ENCODE measurements at places on chromosomes 5 and 9. TPM values are rescaled to one million over a fixed set of nuclear protein-coding genes. Genes with fewer than 3 reads are reported as not detected.

The HTR1A gene
- total RNA-seq = not detected

The MACIR gene
- total RNA-seq = 28.1 TPM

The STPG3 gene
- not detected for total RNA-seq

The PFN3 gene
- total RNA-seq = not detected

The KYAT1 gene
- 13.4 TPM for total RNA-seq

The COMMD10 gene
- 44.0 TPM for total RNA-seq

The SLC6A7 gene
- total RNA-seq = not detected

The GRM6 gene
- total RNA-seq = not detected

The MARCHF11 gene
- total RNA-seq = not detected

The CAVIN4 gene
- 1.6 TPM for total RNA-seq

The C1QTNF3 gene
- 1.4 TPM for total RNA-seq

The IL5 gene
- not detected for total RNA-seq

The SIT1 gene
- total RNA-seq = not detected

The SLC31A2 gene
- 15.4 TPM for total RNA-seq

The FOXD4L4 gene
- total RNA-seq = 0.22 TPM

The MYMK gene
- not detected for total RNA-seq

The OR1Q1 gene
- not detected for total RNA-seq

The KIAA1191 gene
- total RNA-seq = 68.2 TPM

The CTXN3 gene
- not detected for total RNA-seq

The ZNF454 gene
- total RNA-seq = 1.7 TPM

The PCDHA11 gene
- 0.22 TPM for total RNA-seq

The GFI1B gene
- not detected for total RNA-seq

The G3BP1 gene
- total RNA-seq = 307 TPM

The FBN2 gene
- total RNA-seq = 95.7 TPM

The ORM2 gene
- total RNA-seq = not detected

The F12 gene
- 0.50 TPM for total RNA-seq

The OR1J2 gene
- total RNA-seq = not detected

The FBP1 gene
- total RNA-seq = not detected

The ARL14EPL gene
- total RNA-seq = 0.89 TPM

The TOR4A gene
- total RNA-seq = 38.7 TPM

The PRELID1 gene
- 168 TPM for total RNA-seq

The TXNDC8 gene
- not detected for total RNA-seq

The LCN15 gene
- total RNA-seq = not detected

The GZMA gene
- not detected for total RNA-seq

The SYNPO gene
- 0.50 TPM for total RNA-seq

The CDKN2B-AS1 gene
- total RNA-seq = 4.1 TPM

The CHMP5 gene
- 130 TPM for total RNA-seq

The SERF1A gene
- 5.9 TPM for total RNA-seq

The INSL4 gene
- not detected for total RNA-seq

The ANKRD18A gene
- total RNA-seq = not detected

The HRH2 gene
- total RNA-seq = not detected

The OLFML2A gene
- 39.5 TPM for total RNA-seq

The BRINP1 gene
- 2.3 TPM for total RNA-seq

The HAVCR1 gene
- not detected for total RNA-seq

The RGS7BP gene
- total RNA-seq = not detected

The NUTM2F gene
- not detected for total RNA-seq

The TRMO gene
- 18.8 TPM for total RNA-seq

The BARHL1 gene
- not detected for total RNA-seq

The KCNIP1 gene
- total RNA-seq = not detected

The DAB2 gene
- total RNA-seq = 106 TPM

The GABRA1 gene
- total RNA-seq = not detected

All from uterine smooth muscle cell (primary cell).